Right cardiac atrium (tissue), 5 donors: ENCODE measurements at places on chromosomes 13 and 19. TPM values are rescaled to one million over a fixed set of nuclear protein-coding genes. Genes with fewer than 3 reads are reported as not detected.

GRCh38 chr19:44984005-44984404, 17.3 kb upstream of the RELB start:
- DNase-seq, result no peak

DNA sequence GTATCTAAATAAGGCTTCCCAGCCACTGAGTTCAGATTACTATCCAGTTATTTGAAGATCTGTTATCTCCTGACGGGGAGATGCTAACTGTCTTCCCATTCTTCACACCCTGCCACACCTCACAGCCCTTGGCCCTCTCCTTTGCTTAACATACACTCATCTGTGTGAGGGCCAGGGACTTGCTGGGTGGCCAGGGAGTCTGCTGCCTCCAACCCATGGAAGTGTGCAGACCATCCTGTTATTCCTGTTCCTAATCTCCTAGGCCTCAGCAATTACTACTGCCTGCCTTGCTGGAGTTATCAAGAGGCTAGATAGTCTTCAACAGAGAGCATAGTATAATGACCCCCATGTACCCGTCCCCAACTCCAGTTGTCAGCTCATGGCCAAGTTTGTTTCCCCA, 36.2 kb upstream of the GTF3A start:
- DNase-seq, result no peak

GRCh38 chr19:4986471-4986891, 17.6 kb downstream of the KDM4B start:
- peak; percentile 49 for DNase-seq

DNA sequence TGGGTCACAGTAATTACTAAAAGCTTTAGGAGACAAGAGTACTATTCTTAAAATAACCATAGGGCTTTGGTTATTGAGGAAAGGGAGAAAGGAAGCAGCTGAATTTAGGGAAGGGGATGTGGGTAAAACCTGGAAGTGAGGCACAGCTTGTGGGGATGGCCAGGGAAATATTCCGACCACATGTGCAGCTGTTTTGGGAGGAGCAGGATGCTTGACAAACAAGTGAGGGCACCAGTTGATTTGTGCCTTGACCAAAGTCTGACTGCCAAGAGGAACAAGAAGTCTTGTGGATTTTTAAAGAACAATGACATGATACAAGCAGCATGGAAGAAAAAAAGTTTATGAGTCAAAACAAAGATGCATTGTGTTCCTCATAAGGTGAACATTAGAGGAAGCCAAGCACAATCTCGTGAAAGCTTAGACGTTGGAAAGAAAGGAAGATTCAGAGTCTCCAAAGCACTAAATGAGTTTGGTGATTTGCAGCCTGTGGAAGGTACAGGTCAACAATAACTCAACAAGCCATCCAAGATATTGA, 108.5 kb upstream of the GPC6 start:
- DNase-seq, result no peak

DNA sequence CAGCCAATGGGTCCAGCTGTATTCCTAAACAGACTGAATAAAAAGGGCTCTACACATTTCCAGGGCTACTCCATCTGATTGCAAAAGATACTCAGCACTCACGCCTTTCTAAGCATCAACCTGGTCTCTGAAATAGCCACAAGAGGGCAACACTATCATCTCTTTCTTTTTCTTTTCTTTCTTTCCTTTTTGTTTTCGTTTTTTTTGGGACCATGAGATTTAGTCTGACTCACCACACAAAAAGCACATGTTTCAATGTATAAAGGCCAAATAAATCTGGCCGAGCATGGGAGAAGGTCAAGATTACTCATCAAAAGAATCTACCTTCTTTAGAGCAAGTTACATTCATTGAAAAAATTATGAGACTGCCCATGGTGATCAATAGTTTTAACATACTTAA, 805.6 kb upstream of the ARGLU1 start:
- no peak for DNase-seq

DNA sequence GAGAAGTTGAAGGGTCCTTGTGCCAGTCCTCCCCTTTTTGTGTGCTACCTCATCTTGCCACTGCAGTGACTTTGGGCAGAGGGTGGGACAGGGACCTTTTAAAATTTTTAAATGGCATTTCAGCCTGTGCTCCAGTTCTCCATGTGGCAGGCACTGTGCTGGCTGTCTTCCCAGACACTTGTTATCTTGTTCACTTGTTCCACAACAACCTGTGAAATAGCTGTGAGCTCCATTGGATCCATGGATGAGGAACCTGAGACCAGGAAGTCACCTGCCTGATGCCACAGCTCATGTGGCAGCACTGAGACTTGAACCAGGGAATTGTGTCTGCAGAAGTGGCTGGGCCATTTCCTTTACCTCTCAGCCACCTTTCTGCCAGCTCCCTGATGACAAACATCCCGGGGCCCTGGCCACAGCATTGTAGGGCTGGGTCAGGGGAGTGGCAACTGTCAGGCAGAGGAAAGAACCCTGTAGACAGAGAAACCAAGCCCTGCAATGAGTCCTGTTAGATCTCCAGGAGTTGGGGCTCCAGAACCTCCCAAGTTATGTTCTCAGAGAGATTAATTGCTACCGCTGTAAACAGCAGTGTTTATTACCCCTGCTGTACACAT, 6.4 kb downstream of the EGLN2 start:
- peak; percentile 60 for DNase-seq

DNA sequence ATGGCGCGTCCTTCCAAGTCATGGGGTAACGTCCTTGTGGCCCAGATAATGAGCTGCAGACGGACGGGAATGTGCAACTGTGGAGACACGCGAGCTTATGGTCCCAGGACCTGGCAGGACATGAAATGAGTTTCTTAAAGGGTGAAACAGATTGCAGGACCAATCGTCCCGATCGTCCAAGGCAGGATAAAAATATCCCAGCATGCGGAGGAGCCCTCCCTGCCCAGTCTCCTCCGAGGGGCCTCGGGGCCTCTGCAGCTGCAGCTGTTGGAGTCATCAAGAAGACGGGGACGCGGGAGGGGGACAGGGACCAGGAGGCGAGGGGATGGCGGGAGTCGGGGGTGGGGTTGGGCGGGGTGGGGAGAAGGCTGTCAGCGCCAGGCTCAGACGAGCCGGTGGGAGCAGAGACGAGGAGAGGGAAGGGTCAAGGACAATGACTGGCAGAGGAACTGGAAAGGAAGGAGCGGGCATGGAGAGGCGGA, 14.4 kb upstream of the GARIN5A start:
- peak; percentile 21 for DNase-seq

DNA sequence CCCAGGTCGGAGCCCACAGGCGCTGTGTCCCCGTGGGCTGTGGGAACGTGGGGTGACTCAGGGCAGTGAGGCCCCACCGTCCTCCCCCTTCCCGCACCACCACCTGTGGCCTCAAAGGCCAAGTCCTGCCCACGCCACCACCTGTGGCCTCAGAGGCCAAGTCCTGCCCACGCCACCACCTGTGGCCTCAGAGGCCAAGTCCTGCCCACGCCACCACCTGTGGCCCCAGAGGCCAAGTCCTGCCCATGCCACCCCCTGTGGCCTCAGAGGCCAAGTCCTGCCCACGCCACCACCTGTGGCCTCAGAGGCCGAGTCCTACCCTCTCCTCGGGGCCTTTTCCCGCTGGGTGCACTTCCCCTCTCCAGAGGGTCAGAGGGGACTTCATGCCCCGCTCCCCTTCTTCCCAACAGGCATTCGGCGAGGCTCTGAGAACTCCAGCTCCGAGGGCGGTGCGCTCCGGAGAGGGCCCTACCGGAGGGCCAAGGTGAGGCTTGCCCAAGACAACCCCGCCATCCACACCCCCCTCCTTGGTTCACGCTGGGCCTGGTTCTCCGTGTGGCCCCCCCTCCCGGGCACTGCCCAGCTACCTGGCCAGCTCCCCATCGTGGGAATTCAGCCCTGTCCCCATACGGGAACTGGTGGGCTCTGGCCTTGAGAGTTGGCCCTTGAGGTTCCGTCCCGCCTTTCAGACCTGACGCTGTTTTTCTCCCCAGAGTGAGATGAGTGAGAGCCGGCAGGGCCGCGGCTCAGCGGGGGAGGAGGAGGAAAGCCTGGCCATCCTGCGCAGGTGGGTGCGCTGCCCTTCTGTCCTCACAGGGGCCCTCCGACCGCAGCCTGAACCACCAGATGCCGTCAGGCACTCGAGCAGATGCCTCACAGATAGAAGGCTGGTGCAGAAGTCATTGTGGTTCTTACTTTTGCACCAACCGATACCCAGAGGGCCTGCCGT, 27.4 kb upstream of the F7 start:
- peak; percentile 9 for DNase-seq

DNA sequence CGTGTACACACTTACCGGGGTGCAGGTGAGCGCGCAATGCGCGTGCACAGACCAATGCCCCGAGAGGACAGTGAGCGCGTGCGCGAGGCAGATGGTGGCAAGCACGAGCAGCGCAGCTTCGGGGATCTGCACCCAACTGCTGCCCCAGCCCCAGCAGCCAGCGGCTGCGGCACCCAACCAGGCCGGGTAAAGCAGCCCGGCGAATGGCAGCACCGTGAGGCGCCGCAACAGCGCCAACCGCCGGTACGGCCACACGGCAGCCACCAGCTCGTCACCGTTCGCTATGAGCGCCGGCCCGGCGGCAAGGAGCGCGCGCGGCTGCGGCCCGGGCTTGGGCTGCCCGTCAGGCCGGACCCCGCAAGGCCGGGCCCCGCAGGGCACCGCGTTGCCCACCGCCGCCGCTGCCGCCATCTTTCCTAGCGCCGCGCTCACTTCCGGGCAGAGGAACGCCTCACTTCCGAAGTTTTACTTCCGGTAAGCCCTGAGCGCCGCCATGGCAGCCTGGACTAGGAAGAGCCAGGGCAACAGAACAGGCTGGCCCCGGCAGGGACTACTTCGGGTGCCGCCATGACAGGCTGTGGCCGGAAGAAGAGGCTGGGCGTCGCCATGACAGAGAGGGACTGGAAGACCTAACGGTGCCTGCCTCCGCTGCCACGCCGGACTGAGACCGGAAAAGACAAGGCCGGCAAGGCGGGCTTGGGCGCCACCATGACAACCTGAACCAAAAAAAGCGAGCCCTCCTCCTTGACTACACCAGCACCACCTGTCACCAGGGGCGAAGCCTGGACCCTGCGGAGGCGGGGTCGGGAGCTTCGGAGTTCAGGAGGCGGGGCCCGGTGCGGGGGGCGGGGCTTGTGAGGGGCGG, at the start of gene ATP13A1:
ATP13A1 (minus strand) TSS at position 421 of the 865 bp plus-strand sequence; CDS start at position 411, 10 bp downstream.
- DNase-seq, result peak; percentile 98

DNA sequence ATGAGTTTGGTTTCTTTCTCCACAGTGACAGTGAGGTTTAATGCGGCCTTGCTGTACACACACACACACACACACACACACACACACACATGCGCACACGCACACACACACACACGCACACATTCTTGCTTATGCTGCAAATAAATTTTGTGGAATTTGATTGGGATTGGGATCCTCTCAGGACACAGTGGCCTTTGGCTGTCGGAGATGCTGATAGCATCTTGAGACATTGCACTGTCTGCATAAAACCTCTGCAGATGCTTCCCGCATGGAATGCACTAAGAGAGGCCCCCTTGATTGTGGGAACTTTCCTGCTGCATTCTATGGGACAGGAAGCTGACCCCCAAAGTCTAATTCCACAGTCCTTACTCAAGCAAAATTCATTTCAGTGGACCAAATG, 145.6 kb downstream of the FLT1 start:
- no peak for DNase-seq

- peak; percentile 80 for DNase-seq
These were observed 32.1 kb downstream of the LYL1 start for GRCh38 chr19:13070425-13071140.

- DNase-seq, result no peak
These were observed 15.5 kb downstream of the C19orf47 start for GRCh38 chr19:40332669-40333068.

- DNase-seq, result peak; percentile 92
These were observed 12.5 kb upstream of the ACTN4 start for GRCh38 chr19:38634757-38635482.

GRCh38 chr13:96391606-96392005, 301.7 kb downstream of the HS6ST3 start:
- no peak for DNase-seq

The PLK5 gene
- not detected for total RNA-seq

The DIAPH3 gene
- total RNA-seq, result 0.40 TPM

The KIR2DL4 gene
- total RNA-seq, result not detected

The TEX29 gene
- total RNA-seq, result 0.48 TPM

The ZNF486 gene
- total RNA-seq, result 3.3 TPM

The CATSPERD gene
- total RNA-seq, result not detected
